Stimulated activated CD4-positive, alpha-beta T cell treated with anti-CD3 and anti-CD28 coated beads, Interleukin-12 subunit alpha, Interleukin-12 subunit beta, amount 100 ng/mL, for 4 hours (primary cell): ENCODE measurements at places on chromosomes 3 and 15.

- no peak for DNase-seq
These were observed 36.3 kb downstream of the LRIG1 start for GRCh38 chr3:66464512-66464894.

GRCh38 chr3:51945031-51945840 is 3.1 kb downstream of the PARP3 start:
- DNase-seq, result no peak

GRCh38 chr15:45906230-45906629 is 271.4 kb downstream of the SQOR start:
- no peak for DNase-seq

DNA sequence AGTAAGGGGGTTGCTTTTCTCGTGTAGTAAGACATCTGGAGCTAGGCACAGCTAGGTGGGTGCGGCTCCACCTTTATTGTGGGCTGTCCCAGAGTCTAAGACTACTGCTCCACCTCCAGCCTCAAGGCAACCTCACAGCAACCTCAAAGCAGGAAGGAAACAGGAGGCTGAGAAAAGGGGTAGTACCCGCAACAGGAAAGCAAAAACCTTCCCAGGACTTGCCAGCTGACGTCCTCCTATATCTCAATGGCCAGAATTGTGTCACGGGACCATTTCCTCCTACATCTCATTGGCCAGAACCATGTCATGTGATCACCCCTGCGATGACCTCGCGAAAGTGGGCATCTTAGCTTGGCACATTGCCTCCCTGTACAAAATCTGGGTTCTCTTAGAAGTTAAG is 4.3 kb upstream of the GPR160 start:
- DNase-seq, result no peak

- no peak for DNase-seq
These were observed 28.9 kb upstream of the ESYT3 start for GRCh38 chr3:138405486-138405885.

GRCh38 chr3:42732196-42732828 is 29.7 kb upstream of the HHATL start:
- DNase-seq, result no peak

DNA sequence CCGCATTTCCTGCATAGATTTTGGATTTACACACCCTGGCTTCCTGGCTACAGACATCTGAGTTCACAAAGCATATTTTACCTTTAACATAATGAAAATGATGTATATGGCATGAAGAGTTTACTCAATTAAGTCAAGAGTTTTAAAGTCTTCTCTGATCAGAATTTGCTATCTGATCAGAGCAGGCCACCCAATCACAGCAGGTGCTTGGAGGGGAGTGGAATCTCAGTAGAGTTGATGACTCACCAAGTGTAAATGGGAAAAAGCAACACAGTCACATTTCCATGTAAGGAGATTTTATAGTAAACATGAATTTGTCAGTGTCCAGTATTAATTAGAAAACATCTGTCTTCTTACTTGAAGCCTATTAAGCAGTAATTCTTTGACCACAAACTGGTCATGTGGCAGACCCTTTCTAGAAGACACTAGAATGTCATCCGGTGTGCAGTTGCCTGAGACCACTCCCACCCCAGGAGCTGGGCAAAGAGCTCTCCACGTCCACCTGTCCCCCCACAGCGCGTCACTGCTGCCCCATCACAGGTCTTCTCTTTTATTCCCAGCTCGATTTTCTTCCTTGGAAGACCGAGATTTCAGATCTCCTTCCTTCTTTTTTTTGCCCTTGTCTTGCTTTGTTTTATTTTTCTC is 10.8 kb downstream of the MESD start:
- DNase-seq, result no peak

DNA sequence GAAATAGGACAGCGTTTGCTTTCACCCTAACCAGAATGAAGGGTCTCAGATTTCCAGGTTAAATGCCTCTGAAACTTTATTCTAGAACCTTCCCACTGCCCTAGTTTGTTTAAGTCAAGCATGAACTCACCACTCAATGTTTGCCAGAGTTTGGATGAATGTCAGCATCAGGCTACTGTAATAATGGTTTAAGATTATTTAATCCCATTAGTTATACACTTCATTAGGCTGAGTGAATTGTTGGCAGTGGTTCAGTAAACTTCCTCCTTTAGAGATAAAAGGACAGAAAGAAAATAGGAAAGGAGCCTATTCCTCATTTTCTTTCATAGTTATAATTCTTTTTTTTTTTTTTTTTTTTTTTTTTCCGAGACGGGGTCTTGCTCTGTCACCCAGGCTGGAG is 401.9 kb upstream of the TPRG1 start:
- DNase-seq, result no peak

DNA sequence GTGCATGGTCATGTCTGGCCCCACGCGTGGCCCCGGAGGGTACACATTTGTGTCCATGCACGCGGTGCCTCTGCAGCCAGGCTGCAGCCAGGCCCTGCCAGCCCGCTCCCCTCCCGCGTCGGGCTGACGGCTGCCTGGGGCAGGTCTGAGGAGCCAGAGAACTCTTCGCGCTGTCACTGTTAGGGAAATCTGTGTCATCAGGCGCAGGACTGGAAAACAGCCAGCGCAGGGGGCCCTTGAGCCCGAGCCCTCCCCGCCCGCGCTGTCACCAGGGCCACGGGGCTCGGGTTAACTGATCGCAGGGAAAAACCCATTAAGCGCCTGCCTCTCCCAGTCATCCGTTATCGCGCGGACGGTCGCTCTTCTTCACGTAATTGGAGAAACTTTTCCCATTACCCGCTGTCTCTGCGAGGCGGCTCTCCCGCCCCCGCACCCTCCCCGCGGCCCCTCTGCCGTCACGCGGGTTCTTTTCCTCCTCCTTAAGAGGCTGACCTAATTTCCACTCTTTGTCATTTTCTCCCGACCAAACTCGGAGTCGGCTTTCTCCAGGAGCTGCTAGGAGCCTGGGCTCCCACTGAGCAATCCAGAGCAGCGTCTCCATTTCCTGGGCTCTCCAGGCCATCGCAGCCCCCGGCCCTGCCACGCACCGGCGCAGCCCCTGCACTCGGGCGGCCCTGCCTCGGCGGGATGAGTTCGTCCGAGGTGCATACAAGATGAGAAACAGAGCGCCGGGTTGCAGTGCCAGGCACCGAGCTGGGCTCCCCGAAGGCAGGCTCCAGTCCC is 57.5 kb upstream of the PRR23E start:
- no peak for DNase-seq

GRCh38 chr3:46416811-46417510 is 9.9 kb downstream of the CCRL2 start:
- DNase-seq, result no peak

- no peak for DNase-seq
These were observed 5.3 kb downstream of the CHST2 start for GRCh38 chr3:143124601-143125520.

DNA sequence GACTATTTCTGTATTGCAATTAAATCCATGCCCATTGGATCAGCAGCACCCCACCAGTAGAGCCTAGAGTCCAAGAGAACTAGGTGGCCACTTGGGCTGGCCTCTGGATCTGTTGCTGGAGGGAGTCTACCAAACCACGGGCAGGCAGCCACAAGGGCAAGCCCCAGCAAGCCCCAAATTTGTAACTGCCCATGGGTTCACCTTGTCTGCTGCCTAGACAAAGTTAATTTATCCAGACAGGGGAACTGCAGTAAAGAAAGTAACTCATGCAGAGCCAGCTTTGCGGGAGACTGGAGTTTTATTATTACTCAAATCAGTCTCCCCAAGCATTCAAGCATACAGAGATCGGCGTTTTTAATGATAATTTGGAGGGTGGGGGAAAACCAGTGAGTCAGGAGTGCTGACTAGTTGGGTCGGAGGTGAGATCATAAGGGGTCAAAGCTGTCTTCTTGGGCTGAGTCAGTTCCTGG is 74.0 kb upstream of the TERB2 start:
- DNase-seq, result peak; percentile 5

DNA sequence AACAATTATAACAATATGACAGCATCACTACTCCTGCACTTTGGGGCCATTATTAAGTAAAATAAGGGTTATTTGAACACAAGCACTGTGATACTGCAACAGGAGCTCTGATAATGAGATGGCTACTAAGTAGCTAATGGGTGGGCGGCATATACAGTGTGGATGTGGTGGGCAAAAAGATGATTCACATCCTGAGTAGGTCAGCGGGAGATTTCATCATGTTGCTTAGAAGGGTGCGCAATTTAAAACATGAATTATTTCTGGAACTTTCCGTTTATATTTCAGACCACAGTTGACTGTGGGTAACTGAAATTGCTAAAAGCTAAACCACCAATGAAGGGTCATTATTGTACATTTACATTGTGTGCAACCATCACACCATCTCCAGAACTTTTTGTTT is 42.3 kb downstream of the FBXO22 start:
- DNase-seq, result no peak

GRCh38 chr3:142647856-142648255 is 51.7 kb downstream of the PLS1 start:
- no peak for DNase-seq

GRCh38 chr3:174438501-174439145 is 420.5 kb upstream of the NAALADL2 start:
- DNase-seq, result no peak

GRCh38 chr15:48984811-48985352 is 21.2 kb upstream of the SHC4 start:
- DNase-seq, result no peak

- DNase-seq, result no peak
These were observed 19.4 kb downstream of the CDCP1 start for GRCh38 chr3:45126730-45127129.

DNA sequence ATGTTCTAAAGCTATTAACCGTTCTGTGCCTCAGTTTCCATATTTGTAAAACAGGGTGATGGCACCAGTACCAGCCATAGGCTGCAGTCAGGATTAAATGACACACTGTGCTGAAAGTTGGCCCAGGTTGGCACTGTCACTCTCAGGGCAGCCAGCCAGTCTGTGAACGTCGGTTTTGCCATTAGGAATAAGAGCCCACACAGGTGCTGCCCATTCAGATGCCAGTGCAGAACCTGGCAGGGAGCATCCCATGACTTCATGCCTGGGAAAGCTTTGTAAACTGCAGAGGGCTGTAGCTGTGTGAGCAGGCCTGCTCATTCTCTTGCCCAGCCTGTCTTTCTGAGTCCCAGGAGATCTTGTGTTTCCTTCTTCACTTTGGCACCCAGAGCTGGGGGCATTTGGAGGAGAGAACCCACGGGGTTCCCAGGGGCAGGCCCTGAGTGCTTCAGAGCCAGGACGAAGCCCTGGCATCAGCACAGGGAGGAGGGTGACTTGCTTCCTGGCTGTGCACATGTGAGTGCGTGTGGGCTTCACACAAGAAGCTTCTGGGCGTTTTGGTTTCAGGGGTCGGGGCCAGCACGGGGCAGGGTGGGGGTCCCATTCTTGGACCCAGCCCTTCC is 46.9 kb downstream of the ZNF710 start:
- no peak for DNase-seq

DNA sequence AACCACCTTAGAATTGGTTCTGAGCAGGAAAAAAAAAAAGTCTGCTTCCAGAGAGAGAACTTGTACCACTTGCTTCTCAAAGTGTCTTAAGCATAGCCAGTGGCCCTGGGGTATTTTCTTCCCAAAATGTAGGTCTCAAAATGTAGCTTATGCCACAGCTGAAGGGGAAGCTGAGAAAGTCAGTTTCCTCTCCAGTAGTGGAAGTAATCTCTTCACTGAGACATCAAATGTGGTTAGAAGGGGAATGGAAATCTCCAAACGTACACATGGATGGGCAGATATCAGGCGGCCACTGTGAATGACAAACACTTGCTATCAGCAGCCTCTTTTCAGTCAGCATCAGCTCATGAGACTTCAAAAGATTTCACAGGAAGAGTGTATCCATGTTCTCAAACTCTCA is 841.2 kb downstream of the TUSC7 start:
- no peak for DNase-seq

DNA sequence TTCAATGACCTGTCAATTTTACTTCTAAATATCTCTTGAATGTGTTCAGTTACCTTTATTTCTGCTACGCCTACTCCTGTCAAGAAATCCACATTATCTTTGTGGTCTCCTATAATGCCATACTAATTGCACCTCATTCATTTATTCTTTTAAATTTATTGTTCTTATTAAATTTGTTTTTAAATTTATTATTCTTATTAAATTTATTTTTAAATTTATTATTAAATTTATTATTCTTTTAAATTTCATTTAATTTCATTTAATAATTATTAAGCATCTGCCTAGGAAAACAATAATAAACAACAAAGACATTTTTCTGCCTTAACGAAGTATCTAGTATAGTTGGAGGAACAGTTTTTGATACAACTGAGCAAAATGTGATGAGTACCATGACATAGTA is 211.7 kb downstream of the ZPLD1 start:
- no peak for DNase-seq

- peak; percentile 4 for DNase-seq
These were observed 768 bp upstream of the SEMA5B start for GRCh38 chr3:123028233-123028828.

- DNase-seq, result no peak
These were observed 4.2 kb downstream of the RARRES1 start for GRCh38 chr3:158728061-158728377.

DNA sequence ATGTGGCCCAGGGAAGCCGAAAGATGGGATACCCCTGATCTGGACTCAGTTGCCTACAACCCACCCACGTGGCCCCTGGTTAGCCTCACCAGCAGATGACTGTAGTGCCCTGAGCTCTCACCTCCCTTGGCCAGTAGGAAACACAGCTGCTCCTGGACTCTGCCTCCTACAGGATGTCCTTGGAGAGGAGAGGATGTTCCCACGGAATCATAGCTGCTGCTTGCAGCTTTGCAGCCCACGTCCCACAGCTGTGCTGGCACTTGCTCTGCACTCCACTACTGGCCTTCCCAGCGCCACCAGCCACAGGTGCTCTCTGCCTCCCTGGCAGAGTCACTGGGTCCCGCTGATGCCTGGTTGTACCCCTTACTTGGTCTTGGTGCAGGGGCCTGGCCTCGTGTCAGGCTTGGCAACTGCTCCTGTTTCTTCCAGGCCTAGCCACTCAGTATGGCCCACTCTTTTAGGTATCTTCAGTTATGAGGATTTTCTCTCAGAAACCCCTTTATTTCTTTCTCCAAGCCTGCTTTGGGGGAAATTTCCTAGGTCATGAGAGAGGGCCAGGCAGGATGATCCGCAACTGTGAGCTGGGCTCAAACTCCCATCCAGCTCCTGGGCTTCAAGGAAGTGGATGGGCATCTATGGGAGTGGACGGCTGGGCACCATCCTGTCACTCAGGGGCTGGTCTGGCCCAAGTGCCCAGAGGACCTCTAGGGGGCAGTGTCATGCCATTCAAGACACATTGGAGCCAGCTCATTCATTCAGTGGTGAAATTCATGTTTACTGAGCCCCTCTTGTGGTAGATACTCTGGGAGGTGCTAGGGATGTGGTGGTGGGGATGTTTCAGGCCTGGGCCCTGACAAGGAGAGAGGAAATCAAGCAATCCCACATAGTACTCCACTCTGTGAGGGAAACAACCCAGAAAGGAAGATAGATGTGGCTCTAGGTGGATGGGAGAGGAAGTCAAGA is 16.2 kb upstream of the VILL start:
- DNase-seq, result peak; percentile 57

GRCh38 chr15:67188551-67189218 is 65.8 kb downstream of the AAGAB start:
- DNase-seq, result no peak
